T-helper 17 cell (primary cell): ENCODE measurements at places on chromosomes 5 and 9.

DNA sequence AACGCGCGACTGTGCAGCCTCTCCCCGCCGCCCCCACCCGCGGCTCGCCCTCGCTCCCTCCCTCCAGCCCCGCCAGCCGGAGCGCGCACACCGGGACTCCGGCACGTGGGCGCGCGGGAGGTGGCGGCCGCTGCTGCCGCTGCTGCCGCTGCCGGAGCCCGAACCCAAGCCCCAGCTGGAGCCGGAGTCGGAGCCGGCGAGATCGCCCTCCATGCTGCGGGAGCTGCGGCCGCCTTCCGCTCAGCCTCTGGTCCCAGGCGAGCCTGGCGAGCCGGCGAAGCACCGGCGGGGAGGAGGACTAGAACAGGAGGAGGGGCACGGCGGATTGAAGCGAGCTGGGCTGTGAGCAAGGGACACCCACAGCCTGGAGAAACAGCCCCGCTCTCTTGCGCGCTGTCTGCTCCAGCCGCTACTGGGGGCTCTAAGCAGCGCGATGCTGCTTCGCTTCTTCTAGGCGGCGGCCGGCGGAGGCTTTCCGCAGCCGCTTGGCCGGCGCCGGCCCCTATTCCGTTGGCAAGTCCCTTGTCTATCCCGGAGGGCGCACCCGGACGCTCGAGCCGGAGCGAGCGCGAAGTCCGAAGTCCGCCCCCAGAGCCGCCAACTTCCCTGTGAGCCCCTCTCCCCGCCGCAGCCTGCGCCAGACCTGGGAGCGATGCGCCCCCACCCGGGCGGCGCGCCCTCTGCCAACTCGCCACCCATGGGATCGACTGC is 598.7 kb upstream of the SGCD start:
- H3K27me3 ChIP-seq = peaks cover 44% of the 10 kb centered on the region
- no peak overlapping the region for H3K27ac ChIP-seq
- no peak for DNase-seq
- H3K36me3 ChIP-seq = no peaks in the 10 kb centered on the region

DNA sequence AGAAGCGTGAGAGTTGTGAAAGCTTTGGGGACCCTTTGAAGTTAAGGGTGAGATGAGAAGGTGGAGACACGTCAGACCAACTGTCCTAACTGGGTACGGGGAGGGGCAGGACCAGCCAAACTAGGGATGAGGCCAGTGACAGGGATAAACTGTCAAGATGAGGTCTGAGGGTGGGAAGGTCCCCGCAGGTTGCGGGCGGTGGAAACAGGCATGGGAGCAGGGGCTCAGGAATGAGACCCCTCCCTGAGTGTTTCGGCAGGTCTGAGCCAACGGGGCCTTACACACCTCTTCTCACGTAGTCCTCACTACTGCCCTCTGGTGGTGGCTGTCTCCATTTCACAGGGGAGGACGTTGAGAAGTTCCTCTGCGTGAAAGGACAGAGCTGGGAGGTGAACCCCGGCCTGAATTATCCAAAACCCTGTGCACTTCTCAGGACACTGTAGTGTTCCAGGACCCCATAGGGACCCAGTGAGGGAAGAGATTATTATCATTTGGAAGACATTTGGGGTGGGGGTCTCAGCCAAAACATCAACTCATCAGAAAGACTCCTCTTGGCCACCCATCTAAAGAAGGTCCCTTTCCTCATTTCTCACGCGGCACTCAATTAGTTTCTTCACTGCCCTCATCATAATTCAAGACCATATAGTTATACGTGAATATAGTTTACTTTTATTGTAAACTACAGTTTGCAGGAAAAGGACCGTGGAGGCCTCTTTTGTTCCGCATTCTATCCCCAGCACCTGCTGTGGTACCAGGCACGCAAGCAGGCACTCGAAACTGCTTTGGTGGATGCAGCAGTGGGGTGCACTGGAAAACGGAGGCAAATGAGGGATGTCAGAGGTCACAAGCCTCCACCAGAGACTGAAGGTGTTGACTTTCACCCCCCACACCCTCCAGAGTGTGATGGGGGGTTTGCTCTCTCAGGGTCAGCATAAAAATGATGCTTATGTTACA is 21.7 kb upstream of the NANS start:
- peaks cover 12% of the 10 kb centered on the region for H3K4me1 ChIP-seq
- peak overlapping the region; percentile 80 for H3K27ac ChIP-seq
- H3K36me3 ChIP-seq = peaks cover 2% of the 10 kb centered on the region
- no peak overlapping the region for H3K4me3 ChIP-seq
- peaks cover 4% of the 10 kb centered on the region for H3K27me3 ChIP-seq

DNA sequence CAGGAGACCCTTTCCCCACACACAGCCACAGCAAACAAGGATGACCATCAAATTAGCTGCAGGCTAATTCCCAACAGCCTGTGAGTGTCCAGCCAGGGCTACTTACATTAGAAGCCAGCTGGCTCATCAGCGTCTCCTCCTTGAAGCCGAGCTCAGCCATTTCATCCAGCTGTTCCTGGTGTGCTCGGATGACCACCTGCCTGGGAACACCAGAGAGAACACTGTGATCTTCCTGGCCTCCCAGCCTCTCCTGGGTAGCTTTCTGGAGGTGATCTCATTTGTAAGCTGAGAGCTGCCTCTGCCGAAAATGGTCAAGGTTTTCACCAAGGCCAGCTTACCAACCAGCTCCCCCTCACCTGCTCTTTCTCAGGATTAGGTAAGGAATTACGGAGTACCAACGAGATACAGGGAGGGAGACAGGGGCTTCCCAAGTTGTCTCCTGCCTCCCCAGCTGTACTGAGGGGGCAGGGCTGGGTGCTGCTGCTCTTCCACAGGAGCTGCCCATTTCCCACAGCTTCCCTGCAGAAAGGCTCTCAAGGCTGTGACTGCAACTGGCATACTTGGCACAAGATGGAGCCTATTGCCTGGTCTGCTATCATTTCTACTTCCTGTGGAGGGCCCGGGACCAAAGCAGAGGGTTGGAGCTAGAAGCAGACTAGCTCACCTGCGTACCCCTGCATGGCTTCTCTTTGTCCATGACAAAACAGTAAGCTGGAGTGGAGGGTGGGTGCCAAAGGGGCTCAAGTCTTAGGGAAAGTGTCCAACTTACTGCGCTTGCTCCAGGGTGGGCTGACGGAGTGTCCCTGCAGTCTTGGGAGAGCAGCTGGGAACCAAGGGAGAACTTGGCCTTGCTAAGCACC is 73.9 kb downstream of the KIF24 start:
- H3K36me3 ChIP-seq = peaks cover 2% of the 10 kb centered on the region
- no peaks in the 10 kb centered on the region for H3K27me3 ChIP-seq
- DNase-seq = no peak
- H3K4me1 ChIP-seq = peaks cover 15% of the 10 kb centered on the region
- no peak overlapping the region for H3K4me3 ChIP-seq

DNA sequence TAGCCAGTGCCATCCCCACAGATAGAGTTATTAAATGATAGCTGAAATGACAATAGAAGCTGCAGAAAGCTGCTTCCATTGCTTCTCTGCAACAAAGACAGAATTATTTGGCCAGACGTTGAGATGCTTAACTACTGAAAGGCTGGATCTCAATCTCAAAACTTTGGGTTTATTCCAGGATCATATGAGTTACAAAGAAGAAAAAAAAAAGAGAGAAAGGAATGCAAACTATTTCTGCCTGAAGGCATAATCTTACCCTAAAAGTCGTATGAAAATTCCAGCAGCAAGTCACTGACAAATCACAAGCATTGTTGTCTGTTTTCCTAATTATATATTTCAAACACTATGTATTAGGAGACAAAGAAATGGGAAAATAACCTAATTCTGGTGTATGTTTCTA is 12.8 kb upstream of the TYRP1 start:
- no peak overlapping the region for H3K4me3 ChIP-seq
- no peaks in the 10 kb centered on the region for H3K27me3 ChIP-seq
- DNase-seq = no peak

DNA sequence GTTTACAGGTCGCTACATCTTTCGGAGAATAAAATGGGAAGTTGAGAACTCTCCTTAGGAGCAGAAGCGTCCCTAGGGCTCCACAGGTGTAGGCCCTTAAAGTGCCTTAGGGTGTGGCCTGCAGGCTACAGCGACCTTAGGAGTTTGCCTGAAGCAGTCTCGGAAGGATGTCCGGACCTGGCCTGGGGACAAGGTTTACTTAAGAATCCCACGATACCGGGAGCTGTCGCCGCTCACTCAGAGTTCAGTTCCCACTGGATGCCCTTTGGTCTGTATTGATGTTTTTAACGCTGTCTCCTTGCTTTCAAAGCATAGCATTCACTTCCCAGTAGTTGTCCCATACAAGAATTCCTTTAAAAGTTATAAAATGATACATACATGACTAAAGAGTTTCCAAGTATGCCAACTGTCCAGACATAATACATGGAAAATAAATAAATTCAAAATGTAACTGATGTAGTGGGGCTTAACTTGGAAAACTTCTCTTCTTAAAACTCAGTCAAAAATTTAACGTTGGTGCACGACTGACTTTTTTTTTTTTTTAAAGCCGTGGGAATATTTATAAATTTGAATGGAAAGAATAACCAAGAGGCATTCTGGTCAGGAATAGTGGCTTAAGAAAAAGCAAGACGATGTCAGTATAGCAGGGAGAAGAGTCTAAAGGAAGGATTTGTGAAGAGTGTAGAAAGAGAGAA is 848 bp downstream of the RAD50 start:
- no peaks in the 10 kb centered on the region for H3K36me3 ChIP-seq
- DNase-seq = peak; percentile 14
- no peaks in the 10 kb centered on the region for H3K27me3 ChIP-seq
- peak overlapping the region; percentile 95 for H3K4me3 ChIP-seq
- H3K4me1 ChIP-seq = peaks cover 20% of the 10 kb centered on the region

DNA sequence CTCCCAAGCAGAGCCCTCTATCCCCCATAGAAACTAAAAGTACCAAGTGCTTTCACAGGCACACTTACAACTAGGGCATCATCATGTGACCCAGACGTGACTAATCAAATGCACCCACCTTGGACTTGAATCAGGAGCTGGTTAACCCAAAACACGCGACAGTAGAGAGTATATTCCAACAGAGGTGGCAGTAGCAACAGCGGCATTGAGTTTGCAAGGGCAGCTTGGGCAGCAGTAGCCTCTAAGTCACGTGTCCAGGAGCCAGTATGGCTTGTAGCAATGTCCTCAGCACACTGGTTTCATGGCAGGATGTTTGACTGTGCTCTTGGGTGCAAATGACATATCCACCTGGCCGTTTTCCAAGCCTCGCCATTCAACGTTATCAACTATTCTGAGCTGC is 73.4 kb upstream of the DNAH5 start:
- no peaks in the 10 kb centered on the region for H3K4me1 ChIP-seq
- no peaks in the 10 kb centered on the region for H3K36me3 ChIP-seq
- peaks cover 16% of the 10 kb centered on the region for H3K27me3 ChIP-seq
- no peak for DNase-seq
- no peak overlapping the region for H3K27ac ChIP-seq
- H3K4me3 ChIP-seq = no peak overlapping the region

DNA sequence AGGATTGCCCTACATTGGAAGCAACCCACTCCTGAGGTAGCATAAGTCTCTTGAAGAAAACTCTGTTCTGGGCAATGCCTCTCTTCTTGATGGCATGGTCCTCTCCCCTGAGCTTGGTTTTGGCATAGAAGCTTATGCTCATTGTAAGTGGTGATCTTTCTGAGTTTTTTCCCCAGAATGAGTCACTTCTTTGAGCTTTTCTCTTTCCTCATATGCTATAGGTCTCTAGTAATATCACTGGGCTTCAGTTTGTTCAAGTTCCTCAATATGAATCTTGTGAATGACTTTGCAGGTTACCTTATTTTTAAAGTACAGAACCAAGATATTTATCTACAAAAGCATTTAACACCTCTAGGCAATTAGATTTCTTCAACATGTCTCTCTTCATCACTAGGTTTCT is 76.5 kb upstream of the ATG10 start:
- H3K27me3 ChIP-seq = no peaks in the 10 kb centered on the region
- H3K36me3 ChIP-seq = no peaks in the 10 kb centered on the region
- peaks cover 2% of the 10 kb centered on the region for H3K4me1 ChIP-seq

GRCh38 chr5:75985077-75985476 is 98.1 kb upstream of the SV2C start:
- H3K36me3 ChIP-seq = no peaks in the 10 kb centered on the region
- H3K4me3 ChIP-seq = no peak overlapping the region
- H3K27me3 ChIP-seq = peaks cover under 1% of the 10 kb centered on the region
- DNase-seq = no peak
- no peak overlapping the region for H3K27ac ChIP-seq
- no peaks in the 10 kb centered on the region for H3K4me1 ChIP-seq

GRCh38 chr9:112866662-112867274 is 23.9 kb downstream of the SLC46A2 start:
- peaks cover 14% of the 10 kb centered on the region for H3K36me3 ChIP-seq
- H3K27ac ChIP-seq = no peak overlapping the region
- peaks cover 12% of the 10 kb centered on the region for H3K4me1 ChIP-seq
- H3K4me3 ChIP-seq = no peak overlapping the region
- H3K27me3 ChIP-seq = no peaks in the 10 kb centered on the region

- no peak overlapping the region for H3K27ac ChIP-seq
- H3K4me3 ChIP-seq = no peak overlapping the region
- DNase-seq = no peak
- H3K36me3 ChIP-seq = peaks cover 2% of the 10 kb centered on the region
- peaks cover 16% of the 10 kb centered on the region for H3K27me3 ChIP-seq
These were observed 359.0 kb downstream of the OSTF1 start for GRCh38 chr9:75447281-75447680.
